ENCODE measurements at places on chromosomes 2 and 18.
A peak's percentile ranks its signal among the peaks of the same experiment; 100 is the strongest.

DNA sequence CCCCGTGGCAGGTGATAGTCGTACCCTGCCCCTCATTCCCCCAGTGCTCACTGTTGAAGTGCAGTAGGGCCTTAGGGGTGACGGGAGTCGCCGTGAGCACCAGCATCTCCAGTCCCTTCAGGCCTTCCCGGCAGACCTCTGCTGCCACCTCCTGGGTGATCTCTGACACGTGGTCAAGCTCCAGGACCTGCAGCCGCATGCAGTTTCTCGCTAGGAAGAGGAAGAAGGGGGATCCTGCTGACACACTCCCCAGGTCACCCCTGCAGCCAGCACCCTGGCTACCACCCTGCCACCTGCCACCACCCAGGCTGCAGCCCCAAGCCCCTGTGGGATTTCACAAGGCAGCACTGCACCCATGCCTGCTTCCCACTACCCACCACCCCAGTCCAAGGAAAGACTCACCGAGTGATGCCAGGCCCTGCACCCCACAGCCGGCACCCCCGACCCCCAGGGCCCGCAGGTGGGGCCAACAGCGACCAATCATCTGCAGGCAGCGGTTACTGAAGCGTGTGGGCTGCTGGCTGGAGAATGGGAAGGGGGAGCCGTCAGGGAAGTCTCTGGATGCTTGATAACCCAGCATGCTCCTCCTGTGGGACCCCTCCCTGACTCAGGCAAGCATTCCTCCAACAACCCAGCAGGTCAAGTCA lies 23.8 kb downstream of the FBXO41 start:
- DNase-seq, result peak; percentile 58

DNA sequence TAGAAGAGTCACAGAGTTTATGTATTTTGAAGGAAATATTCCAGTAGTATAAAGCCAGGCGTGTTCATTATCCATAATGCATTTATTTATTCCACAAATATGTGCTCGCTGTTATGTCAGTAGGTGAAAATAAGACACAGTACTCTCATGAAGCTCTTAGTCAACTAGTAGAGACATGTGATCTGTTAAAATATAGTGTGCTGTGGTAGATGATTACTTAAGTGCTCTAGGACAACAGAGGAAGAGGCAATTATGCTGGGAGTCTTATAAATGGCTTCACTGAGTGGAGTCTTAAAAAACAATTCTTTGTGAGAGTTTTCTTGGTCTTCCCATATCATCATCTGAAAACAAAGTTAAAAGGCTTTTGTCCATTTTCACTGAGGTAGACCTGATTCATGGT lies 457.3 kb downstream of the XIRP2 start:
- DNase-seq, result no peak

- DNase-seq, result peak; percentile 70
These were observed 32.6 kb downstream of the PPP1R1C start for GRCh38 chr2:182018218-182018617.

- DNase-seq, result peak; percentile 63
These were observed 26.1 kb downstream of the DGUOK start for GRCh38 chr2:73952499-73953446.

GRCh38 chr2:196696423-196697079 lies 57.0 kb downstream of the CCDC150 start:
- DNase-seq, result peak; percentile 64

GRCh38 chr2:54030806-54031205 lies 60.0 kb upstream of the PSME4 start:
- DNase-seq, result no peak

DNA sequence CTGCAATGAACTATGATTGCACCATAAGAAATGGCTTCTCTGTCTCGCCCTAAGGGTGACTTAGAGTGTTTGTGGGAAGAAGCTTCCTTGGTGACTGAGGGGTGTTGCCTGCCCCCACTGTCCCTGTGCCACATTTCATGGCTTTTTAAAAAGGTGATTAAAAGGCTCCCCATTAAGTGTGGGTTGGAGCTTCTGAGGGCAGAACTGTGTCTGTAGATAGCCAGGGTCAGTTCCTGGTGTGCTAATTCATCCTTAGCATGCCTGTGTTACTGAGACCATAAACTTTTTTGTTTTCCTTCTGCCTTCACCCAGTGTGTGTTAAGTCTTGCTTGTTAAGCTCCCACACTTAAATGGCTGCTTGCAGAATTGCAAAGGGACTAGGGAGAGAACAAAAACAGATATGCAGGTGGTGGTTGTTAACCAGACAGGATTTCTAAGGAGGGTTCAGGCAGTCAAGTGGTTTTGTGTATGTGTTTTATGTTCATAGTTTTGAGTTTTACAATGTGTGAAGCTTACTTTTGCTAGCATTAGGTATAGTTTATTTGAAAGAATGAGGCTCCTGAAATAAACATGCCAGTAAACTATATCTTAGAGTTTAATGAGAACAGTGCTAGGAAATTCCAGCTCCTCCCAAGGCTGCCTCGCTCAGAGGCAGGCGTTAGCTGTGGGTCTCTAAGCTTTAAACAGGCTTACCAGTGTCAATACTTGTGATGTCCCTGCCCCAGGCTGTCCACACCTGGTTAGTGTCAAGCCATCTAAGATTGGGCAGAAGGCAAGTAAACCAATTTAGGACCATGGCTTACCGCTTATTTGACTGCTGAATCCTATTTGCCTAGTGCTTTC lies 14.5 kb downstream of the CERS6 start:
- peak; percentile 11 for DNase-seq
